ENCODE measurements at places on chromosomes 13 and 19.
A peak's percentile ranks its signal among the peaks of the same experiment; 100 is the strongest.

DNA sequence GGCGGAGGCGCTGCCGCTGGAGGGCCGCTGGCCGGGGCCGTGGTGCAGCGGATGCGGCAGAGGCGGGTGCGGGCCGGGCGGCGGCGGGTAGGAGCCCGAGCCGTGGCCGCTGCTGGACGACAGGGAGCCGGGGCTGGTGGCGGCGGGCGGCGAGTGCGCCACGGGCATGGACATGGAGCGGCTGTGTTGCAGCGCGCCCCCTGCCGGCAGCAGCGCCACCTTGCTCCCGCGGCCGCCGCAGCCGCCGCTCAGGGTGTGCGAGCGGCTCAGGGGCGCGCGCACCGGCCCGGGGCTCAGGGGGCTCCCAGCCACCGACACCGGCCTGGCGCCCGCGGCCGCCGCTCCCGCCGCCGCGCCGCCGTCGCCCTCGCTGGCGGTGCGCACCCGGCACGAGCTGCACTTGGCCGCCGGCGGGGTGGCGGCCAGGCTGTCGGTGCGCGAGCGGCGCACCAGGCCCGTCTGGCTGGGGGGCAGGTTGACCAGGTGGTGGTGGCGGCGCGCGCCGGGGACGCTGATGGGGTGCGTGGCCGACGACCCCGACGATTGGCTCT lies 1.7 kb downstream of the IRS2 start:
- no peak for DNase-seq

DNA sequence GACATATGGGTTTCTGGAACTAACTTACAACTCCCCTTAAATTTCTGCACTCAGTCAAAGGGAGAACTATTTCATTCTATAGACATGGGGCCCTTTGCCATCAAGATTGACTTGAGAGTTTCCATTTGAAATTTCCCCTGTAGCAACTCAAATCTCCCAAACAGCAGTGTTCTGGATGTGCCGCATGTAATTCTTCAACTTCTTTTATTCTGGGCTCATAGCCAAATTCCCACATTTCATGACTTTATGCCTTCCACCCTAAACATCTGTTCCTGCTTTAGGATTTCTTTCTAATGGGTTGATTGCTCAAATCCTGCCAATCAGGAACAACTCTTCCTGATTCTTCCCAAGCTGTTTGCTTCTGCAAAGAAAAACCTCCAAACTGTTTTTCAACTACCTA lies 336.0 kb downstream of the TBC1D4 start:
- DNase-seq: no peak

GRCh38 chr19:7799640-7800355 lies 30.2 kb upstream of the EVI5L start:
- DNase-seq: peak; percentile 7

GRCh38 chr13:85099245-85099644 lies 700.0 kb downstream of the SLITRK6 start:
- DNase-seq: no peak

GRCh38 chr13:79880818-79881217 lies 399.9 kb downstream of the NDFIP2 start:
- DNase-seq: no peak

GRCh38 chr13:42754801-42755510 lies 26.4 kb upstream of the FAM216B start:
- no peak for DNase-seq

- DNase-seq: no peak
Observed at GRCh38 chr19:6273701-6274601, 5.8 kb downstream of the MLLT1 start.

- DNase-seq: no peak
Observed at GRCh38 chr13:73520566-73521289, 461.9 kb downstream of the KLF5 start.

DNA sequence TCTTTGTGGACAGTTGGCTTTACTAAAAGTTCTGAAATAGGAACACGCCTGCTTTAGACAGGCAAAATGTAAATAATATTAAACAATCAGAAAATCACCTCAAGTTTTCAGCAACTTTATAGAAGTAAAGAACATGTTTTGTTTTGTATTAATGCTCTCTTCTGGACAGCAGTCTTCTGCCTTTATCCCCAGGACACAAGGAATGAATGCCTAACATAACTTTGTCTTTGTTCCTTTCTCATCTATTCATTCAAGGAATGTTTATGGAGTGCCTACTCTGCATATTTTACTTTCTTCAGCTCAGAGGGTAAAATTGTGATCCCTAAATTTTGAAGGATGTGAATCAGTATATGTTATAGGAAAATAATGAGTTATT lies 325.4 kb downstream of the FOXO1 start:
- no peak for DNase-seq

DNA sequence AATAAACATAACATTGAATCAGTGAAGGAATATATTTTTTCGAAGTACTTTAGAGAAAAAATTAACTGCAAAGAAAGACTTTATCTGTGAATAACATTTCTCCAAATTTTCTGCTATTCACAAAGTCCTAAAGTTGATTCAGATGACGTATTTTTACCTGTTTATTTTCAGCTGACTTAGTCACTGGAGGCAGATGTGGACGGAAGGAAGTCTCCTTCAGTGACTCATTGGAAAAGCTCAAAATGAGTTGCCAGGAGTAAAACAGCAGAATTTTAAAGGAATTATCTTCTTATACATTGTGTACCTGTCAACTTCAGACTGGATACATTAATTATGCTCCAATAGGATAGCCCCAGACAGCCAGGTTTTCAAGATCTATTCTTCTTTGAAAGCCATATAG lies 679.3 kb upstream of the GPC6 start:
- DNase-seq: no peak

DNA sequence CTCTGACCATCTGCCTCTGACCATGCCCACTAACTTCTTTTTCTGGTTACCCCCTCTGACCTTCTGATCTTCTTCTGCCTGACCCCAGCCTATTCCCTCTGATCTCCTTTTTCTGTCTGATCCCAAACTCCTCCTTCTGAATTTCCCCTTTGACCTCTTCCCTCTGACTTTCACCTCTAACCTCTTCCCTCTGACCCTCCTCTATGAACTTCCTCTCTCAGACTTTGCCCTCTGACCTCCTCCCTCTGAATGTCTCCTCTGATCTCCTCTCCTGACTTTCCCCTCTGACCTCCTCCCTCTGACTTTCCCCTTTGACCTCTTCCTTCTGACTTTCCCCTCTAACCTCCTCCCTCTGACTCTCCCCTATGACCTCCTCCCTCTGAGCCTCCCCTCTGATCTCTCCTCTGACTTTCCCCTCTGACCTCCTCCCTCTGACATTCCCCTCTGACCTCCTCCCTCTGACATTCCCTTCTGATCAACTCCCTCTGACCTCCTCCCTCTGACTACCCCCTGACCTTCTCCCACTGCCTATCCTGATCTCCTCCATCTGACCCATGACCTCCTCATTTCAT lies 3.5 kb downstream of the COL5A3 start:
- DNase-seq: no peak

GRCh38 chr13:45775401-45775963 lies 73.4 kb downstream of the CBY2 start:
- no peak for DNase-seq

DNA sequence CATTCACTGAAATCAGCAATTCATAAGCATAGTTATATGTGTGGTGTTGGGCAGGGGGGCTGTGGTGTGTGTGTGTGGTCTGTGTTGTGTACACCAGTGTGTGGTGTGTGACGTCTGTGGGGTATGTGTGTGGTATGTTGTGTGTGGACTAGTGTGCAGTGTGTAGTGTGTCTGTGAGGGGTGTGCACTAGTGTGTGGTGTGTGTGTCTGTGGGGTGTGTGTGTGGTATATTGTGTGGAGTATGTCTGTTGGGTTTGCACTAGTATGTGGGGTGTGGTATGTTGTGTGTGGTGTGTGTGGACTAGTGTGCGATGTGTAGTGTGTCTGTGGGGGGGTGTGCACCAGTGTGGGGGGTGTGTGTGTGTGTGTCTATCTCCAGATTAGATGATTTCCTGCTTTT lies 7.2 kb upstream of the CDC16 start:
- DNase-seq: no peak

GRCh38 chr13:100525453-100526317 lies 62.9 kb downstream of the GGACT start:
- no peak for DNase-seq

- DNase-seq: no peak
Observed at GRCh38 chr13:92460479-92460878, 766.1 kb upstream of the GPC6 start.

DNA sequence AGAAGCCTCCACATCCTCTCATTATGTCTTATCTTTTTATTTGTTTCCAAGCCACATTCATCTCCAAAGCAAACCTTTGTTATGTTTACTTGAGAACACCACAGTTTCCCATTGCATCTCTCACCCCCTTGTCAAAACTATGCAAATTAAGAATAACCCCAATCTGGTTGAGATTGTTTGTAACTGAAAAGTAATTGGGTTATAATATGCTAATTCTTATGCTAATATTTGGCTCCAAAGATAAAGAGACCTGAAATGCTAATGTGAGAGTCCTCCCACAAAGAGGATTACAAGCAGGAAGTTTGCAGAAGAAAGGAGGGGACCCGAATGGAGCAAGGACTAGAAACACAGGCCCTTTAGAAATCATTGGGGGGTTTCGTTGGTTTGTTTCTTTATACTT lies 92.9 kb upstream of the UBL3 start:
- DNase-seq: no peak

DNA sequence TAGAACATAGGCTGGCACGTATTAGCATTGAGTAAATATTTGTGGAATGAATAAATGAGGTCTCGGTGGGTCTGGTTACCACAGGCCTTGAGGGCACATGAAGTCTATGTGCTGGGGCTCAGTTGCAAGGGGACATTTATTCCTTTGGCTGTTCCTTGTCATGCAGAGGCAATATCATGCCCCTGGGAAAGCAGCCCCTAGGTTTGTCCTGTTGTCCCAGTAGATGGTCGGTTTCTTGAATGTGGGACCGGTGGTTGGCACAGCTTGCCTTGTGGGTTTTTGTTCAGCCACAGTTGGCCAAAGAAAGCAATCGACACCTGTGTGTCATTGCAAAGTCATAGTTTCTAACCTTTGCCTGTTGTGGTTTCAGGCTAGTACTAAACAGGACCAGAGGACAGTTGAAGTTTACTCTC lies 24.7 kb upstream of the GPR183 start:
- DNase-seq: no peak

DNA sequence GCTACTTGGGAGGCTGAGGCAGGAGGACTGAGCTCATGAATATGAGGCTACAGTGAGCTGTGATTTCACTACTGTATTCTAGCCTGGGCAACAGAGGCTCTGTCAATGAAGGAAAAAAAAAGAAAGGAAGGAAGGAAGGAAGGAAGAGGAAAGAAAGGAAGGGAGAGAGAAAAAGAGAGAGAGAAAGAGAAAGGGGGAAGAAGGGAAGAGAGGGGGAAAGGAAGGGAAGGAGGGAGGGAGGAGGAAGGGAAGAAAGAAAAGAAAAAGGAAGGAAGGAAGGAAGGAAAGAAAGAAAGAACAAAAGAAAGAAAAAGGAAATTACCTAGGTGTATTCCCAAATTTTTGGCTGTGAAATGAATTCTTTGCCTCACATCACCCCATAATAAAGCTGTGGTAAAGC lies 7.2 kb upstream of the RFX2 start:
- no peak for DNase-seq

- no peak for DNase-seq
Observed at GRCh38 chr13:25462301-25463125, 90.7 kb downstream of the ATP8A2 start.

- DNase-seq: no peak
Observed at GRCh38 chr19:6032827-6033226, 54.9 kb upstream of the RANBP3 start.

GRCh38 chr13:26476782-26477142 lies 80.7 kb upstream of the WASF3 start:
- no peak for DNase-seq

- no peak for DNase-seq
Observed at GRCh38 chr19:35585848-35586247, at the start of gene PMIS2. Gene PMIS2, plus strand, starts transcription at chr19:35586173. Its CDS starts 87 bp downstream, at chr19:35586260.

DNA sequence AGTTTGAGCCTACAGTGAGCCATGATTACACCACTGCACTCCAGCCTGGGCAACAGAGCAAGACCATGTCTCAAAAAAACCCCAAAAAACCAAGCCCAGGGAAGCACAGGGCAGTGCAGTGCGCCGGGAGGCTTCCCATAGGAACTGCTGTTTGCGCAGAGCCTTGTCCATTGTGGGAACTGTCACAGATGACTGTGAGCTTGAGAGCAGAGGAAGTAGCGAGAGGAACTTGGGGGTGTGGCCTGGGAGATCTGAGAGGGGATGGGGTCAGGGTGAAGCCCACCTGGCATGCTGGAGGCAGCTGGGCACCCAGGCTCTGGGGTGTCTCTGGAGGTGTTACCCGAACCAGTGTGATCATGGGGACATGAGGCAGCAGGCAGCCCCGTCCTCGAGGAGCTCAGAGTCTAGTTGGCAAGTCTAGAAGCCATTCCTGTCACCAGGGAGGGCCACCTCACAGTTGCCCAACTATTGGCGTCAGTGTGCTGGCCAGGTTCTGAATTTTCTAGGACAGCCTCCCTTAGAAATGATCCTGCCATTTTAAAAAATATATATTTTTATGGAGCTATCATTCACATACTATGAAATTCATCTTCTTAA lies 10.4 kb downstream of the KDM4B start:
- no peak for DNase-seq

GRCh38 chr13:26471807-26472206 lies 85.7 kb upstream of the WASF3 start:
- DNase-seq: no peak

GRCh38 chr13:45811891-45812694 lies 39.5 kb downstream of the SIAH3 start:
- no peak for DNase-seq

DNA sequence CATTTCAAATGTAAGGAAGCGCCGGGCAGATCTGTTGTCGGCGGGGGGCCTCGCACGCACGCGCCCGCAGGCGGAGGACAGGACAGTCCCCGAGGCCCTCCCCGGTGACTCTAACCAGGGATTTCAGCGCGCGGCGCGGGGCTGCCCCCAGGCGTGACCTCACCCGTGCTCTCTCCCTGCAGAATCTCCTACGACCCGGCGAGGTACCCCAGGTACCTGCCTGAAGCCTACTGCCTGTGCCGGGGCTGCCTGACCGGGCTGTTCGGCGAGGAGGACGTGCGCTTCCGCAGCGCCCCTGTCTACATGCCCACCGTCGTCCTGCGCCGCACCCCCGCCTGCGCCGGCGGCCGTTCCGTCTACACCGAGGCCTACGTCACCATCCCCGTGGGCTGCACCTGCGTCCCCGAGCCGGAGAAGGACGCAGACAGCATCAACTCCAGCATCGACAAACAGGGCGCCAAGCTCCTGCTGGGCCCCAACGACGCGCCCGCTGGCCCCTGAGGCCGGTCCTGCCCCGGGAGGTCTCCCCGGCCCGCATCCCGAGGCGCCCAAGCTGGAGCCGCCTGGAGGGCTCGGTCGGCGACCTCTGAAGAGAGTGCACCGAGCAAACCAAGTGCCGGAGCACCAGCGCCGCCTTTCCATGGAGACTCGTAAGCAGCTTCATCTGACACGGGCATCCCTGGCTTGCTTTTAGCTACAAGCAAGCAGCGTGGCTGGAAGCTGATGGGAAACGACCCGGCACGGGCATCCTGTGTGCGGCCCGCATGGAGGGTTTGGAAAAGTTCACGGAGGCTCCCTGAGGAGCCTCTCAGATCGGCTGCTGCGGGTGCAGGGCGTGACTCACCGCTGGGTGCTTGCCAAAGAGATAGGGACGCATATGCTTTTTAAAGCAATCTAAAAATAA lies 18.2 kb downstream of the IL17D start:
- no peak for DNase-seq
